ENCODE measurements at places on chromosomes 1 and 21.

DNA sequence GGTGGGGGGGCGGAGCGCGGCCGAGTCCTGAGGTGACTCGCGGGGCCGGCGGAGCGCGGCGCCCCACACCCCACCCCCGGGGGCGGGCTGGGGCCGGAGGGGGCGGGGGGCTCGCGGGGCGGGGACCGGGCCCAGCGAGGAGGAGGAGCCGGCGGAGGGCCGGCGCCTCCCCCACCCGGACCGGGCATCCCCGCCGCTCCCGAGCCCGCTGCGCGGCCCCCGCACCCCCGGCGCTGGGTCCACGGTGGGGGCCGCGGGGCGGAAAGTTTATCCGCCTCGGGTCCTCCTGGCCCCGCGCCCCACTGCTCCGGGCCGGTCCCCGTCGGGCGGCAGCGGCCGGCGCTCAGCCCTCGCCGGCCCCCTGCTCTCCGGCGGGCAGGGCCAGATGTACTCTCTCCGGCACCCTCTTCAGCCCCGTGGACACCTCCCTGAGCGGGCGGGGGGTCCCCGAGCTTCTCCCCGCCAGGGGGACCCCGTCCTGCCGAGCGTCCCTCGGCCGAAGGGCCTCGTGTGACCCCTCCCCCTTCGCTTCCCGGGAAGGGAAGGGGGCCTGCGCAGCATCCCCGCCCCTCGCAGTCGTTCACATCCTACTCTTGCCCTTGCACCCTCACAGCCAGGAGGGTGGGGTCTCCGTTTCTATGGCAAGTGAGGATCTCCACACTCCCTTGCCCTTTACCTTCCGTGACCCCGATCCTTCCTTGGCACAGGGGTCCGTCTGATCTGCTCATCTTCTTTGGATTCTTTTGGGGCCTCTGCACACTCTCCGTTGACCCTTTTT, 663 bp downstream of the CAMTA1 start:
- peak; percentile 71 for DNase-seq

- no peak for DNase-seq
Measured at GRCh38 chr1:198363625-198364151, 176.8 kb downstream of the ATP6V1G3 start.

- DNase-seq, result no peak
Measured at GRCh38 chr1:154578058-154578418, 10.5 kb downstream of the CHRNB2 start.

GRCh38 chr1:91582431-91582921, 81.8 kb downstream of the CDC7 start:
- peak; percentile 92 for DNase-seq

DNA sequence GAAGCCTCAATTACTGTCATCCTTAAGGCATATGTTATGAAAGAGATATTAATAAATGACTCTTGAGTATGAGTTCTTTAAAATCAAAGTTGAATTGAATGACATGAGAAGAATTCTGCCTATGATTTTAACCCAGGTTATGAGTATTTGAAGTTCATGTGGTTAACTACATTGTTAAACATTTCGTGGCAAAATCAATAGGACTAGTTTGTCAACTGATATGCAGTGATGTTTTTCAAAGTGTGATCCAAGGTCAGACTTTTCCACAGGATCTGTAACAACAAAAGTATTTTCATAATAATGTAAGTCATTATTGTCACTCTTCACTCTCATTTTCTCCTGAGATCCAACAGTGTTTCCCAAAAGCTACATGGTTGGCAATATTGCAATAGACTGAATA, 189.5 kb downstream of the DENND1B start:
- DNase-seq, result no peak

DNA sequence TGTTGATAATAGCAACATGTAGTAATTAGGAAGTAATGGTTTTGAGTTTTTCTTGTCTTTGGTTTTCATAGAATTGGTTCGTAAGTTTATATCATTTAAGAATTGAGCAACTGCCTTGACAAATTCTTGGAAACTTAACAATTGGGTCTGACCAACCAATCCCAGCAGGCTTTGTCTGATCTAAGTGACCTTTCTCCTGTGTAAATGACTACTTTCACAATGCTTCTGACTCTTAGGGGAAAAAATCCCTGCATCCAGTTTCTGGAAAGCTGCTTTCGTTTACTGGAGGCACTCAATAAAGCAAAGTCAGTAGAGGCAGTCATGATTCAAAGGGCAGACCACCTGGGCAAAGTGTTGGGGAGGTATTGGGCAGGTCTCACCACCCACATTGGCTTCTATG, 303.6 kb upstream of the FAM78B start:
- no peak for DNase-seq

- DNase-seq, result no peak
Measured at GRCh38 chr1:11869104-11869503, 10.4 kb upstream of the NPPB start.

DNA sequence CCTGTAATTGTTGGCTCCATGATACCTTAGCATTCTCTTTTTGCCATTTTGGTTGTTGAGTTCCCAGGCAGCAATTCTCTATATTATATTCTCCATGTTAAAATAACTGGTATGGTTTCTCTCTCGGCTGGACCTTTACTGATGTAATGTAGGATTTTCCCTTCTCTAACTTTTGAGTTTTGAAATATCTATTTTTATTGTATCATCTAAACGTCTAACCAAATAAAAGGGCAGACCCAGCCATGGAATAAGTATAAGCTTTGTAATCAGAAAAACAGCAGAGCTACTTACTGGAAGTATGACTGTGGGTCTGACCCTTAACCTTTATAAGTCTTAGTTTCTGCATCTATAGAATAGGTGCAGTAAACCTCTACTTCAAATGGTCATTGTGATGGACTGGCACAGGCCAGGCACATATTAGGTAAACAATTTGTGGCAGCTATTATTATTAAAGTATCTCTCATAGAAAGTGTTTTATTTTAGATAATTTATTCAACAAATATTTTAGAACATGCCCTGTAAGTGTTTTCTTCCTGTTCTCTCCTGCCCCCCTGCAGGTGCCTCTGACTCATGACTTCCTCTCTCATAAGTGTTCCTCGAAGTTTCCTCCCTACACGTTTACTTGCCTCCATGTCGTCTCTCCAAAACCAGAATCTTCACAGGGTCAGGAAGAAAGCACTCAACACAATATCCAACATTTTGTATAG, 224.9 kb upstream of the FGGY start:
- DNase-seq, result no peak

DNA sequence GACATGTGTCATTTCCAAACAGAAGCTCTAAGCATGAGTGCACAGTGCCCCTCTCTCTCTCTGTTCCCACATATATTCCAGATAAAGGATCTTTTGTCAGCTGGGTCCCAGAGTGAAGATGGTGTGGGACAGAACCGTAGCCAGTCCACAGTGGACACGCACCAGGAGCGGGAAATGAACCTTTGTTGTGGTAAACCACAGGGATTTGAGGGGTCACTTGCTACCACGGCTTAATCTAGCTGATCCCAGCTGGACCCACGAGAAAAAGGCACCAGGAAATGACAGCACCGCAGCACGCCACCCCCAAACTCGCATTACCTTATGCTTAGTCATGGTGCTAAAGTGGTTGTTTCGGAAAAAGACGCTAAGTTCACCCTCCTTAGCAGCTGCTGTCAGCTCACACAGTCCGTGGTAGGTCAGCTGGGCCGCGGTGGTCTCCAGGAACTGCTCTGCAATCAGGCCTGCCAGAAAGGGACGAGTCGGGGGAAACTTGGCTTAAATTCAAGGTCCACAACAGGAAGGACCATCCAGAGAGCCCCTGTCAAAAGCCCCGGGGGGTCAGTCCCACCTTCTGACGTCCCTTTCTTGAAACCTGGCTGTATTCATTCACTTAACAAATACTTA, 7.5 kb downstream of the MINDY1 start:
- no peak for DNase-seq

DNA sequence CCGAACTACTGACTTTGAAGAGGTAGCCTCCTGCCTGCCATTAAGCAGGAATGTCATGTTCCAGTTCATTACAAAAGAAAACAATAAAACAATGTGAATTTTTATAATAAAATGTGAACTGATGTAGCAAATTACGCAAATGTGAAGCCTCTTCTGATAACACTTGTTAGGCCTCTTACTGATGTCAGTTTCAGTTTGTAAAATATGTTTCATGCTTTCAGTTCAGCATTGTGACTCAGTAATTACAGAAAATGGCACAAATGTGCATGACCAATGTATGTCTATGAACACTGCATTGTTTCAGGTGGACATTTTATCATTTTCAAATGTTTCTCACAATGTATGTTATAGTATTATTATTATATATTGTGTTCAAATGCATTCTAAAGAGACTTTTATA, 159.8 kb upstream of the SGIP1 start:
- no peak for DNase-seq

- no peak for DNase-seq
Measured at GRCh38 chr1:87941337-87941946, 612.8 kb downstream of the LMO4 start.

DNA sequence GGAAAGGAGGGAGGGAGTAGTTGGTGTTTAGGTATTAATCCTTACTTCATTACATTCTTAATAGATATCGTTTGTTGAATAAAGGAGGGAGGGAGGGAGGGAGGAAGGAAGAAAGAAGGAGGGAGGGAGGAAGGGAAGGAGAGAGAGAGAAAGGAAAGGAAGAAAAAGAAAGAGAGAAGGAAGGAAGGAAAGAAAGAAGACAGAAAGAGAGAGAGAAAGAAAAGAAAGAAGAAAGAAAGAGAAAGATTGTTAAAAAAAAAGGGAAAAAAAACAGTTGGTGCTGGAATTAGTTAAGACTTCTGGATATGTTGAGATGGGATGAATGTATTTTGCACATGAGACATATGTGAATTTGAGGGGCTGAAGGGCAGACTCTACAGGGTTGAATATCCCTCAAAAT, 44.1 kb upstream of the ZSWIM5 start:
- DNase-seq, result no peak

GRCh38 chr1:25109531-25109951, 122.8 kb downstream of the SYF2 start:
- no peak for DNase-seq

DNA sequence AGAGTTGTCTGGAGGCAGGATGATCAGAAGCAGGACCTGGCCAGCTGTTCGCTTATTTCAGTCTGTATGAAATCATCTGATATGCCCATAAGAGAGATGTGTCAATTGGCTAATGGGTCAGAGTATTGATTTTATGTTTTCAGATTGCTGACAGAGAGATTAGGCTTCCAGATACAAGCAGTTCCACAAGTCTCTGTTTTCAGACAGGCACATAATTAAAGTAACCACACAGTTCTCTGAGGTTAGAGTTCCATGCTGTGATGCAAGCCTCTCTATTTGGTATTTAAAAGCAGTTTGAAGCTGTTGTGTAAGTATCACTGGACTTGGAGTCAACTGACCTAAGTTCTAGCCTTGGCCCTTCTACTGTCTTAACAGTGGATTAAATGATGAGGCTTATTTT, 50.1 kb downstream of the ATF6 start:
- DNase-seq, result peak; percentile 11
